NCI-H1105 (cell line): ENCODE measurements at places on chromosomes 12 and 14.

DNA sequence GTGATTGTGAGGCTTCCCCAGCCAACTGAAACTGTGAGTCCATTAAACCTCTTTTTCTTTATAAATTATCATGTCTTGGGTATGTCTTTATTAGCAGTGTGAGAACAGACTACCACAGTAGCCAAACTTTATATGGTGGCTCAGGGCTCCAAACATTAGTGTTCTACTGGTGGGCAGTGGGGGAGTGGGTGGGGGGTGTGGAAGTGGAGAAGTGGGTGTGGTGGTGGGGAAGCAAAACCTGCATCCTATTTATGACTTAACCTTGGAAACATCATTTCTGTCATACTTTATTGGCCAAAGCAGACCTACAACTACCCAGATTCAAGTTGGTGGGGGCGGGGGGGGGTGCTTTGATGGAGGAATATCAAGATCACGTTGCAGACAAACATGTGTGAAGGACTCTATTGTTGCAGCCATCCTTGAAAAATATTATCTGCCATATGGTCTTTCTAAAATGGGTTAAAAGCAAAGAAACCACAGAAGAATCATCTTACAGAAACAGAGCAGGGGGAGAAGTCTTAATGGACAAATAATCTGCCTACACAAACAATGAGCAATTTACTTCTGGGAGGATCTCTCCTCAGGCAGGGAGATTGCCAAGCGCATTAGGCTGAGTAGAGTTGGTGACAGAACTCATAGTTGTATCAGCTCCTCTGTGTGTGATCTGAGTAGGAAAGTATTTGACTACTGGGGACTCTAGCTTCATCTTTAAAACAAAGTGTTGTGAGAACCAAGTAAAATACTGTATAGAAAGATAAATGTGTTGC lies 1.4 kb upstream of the PWP1 start:
- DNase-seq: no peak

DNA sequence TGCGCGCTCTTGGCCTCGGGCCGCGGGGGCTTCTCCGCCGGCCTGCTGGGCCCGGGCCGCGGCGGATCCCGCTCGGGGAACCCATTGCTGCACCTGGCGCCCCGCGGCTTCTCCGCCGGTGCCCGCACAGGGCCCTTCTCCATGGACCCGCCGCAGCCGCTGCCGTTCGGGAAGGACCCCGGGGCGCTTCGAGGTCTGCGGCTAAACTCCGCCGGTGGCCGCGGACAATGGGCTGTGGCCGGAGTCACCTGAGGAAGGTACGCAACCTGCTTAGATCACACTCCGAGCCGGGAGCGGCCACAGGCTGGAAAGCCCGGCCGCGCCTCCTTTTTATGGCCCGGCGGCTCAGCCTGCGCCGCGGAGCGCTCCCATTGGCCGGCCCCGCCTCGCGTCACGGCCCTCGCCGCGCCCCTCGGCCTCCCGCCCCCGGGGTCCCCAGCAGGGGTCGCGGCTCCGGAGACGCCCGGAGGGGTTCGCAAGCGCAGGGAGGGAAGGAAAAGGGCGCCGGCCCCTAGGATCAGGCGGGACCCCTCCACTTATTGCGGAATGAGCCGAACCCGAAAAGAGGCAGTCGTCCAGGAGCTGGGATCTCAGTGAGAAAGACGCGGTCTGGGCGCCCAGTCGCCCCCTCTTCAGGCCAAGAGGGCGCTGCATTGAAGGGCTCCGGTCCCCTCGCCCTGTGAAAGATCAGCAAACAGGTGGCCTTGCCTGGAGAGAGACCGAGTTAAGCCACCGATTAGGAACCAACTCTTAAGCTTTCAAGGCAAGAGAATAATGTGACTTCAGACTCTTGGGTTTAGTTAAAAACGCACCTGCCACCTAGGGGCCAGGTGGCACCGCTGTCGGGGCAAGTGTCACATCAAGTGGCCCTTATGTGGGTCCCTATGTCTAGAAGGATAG lies at the start of gene GCH1:
Gene GCH1, minus strand, starts transcription at position 306 of the 900 bp plus-strand sequence. Its CDS starts 163 bp downstream, at position 143.
- peak; percentile 78 for DNase-seq

GRCh38 chr14:70708717-70709570 lies 67.2 kb downstream of the TTC9 start:
- peak; percentile 43 for DNase-seq

- no peak for DNase-seq
Measured at GRCh38 chr14:60970146-60970545, 10.7 kb downstream of the TRMT5 start.

- no peak for DNase-seq
Measured at GRCh38 chr14:90556666-90557450, 160.0 kb downstream of the CALM1 start.

DNA sequence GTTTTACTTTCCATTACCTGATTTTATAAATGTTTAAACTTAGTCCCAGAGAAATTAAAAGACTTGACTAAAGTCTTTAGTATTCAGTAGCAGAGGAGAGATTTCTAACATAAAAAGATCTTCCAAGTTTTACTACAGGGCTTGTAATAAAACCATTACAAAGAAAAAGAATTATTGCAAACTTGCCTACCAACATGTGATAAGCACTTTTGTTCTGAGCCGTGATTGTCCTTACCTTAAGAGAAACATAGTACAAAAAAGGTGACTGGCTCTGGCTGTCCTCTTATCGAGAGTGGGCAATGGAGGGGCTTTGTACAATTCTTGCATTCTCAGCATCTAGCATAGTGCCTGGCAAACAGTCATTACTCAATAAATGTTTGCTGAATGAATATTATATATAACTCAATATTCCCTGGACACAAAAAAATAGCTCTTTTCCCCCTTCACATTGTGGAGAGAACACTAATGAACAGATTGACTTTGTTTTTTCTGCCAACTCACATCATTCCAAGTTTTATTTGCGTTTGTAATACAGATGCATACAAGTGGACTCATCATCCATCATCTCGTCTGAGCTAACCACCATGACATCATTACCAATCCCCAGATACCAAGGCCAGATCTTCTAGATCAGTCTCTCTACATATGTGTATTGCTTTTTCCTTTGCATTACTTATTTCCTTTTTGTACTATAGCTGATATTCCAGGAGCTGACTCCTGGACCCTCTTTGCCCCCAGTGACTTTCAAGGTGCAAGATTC lies 192.8 kb upstream of the EEA1 start:
- DNase-seq: no peak
